MCF 10A (cell line): ENCODE measurements at places on chromosomes 6 and 20.

DNA sequence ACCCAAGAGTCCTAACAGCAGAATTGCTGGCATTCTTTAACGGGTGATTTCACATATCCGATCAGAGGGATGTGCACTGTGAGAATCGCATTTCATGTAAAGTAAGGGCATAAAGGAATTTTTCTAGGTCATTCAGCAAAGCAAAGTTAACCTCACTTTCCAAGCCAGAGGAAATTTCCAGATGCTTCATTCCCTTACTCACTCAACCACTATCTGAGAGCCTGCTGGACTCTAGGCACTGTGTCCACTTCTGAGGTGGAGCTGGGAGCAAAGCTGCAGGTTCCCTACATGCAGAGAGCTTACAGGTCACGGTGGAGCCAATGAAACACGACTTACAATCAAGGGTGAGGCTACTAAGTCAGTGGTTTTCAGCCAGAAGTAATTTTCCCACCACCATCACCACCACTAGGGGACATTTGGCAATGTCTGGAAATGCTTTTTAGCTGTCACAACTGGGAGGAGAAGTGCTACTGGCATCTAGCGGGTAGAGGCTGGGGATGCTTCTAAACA is 34.5 kb upstream of the TSHZ2 start:
- DNase-seq: no peak

GRCh38 chr20:4134861-4135379 is 119.6 kb upstream of the RNF24 start:
- DNase-seq: no peak

GRCh38 chr6:124066269-124066668 is 262.6 kb downstream of the NKAIN2 start:
- no peak for DNase-seq

GRCh38 chr6:157258878-157259277 is 64.4 kb downstream of the TMEM242 start:
- DNase-seq: no peak

DNA sequence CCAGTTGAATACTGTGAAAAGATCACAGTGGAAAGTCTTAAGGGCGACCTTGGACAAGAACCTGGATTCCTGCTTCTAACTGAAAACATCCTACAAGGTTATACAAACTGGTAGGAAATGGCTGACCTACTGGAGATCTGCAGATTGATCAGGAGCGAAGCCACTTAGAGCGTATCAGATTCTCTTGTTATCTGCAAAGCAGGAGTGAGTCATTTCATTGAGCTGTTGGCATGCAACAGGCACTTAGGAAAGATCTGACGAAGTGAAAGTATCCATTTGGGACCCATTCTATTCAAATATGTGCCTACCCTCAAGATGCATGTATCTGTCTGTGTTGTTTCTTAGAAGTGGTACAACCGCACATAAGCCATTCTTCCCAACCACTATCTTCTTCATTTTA is 131.2 kb upstream of the RIN2 start:
- peak; percentile 5 for DNase-seq

GRCh38 chr6:25279748-25280343 is 672 bp downstream of the CARMIL1 start:
- peak; percentile 43 for DNase-seq

GRCh38 chr20:7010527-7010926 is 243.0 kb downstream of the BMP2 start:
- peak; percentile 91 for DNase-seq

DNA sequence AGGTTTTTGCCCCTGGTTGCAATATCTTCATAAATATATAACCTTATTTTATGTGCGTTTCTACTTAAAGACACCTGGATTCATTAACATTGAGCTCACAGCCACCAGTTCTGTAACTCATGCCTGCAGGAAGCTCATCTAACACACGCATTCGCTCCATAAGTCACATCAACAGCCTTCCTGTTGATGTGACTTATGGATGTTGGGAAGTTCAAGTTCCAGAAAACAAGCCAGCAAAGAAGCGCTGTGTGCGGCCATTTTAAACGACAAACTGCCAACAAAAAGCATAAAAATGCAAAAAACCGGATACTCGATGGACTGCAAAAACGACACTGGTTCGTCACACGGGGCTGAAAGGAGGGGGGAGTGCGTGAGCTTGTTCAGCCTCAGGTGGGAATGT is 77.9 kb upstream of the NFATC2 start:
- DNase-seq: no peak

DNA sequence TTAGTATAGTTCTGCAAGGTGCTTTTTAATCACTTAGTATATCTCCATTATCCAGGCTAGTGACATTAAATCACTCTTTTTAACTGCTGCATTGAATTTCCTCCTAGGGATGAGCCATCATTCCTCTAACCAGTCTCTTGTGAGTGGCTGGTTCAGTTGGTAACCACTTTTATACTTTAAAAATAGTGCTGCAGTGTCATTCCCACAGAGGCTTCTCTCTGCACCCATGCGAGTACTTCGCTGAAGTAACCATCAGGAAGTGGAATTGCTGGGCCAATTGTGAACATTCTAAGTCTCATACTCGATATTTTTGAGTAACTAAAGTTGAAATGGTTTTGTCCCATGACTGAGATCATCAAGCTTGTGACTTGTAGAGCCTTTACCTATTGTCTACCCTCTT is 2.1 kb downstream of the BTN3A2 start:
- no peak for DNase-seq

- no peak for DNase-seq
Measured at GRCh38 chr6:40541556-40542174, 45.5 kb downstream of the LRFN2 start.

DNA sequence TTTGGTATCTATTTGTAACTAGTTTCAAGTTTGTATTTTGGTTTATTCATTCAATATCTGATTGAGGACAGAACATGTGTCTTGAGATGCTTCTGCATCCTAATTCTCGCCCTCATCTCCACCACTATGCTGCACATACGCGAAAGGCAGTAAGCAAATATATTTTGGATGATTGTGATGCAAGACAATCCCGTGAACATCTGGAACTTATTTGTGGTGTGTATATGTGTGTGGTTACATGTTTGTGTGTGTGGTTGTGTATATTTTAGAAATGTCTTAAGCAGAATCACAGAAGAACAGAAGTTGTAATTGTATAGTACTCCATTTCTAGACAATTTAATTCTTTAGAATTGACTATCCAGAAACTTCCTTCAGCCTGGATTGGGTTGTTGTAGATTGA is 35.1 kb upstream of the RNF144B start:
- DNase-seq: no peak

GRCh38 chr6:127023001-127023778 is 95.3 kb upstream of the RSPO3 start:
- DNase-seq: no peak

DNA sequence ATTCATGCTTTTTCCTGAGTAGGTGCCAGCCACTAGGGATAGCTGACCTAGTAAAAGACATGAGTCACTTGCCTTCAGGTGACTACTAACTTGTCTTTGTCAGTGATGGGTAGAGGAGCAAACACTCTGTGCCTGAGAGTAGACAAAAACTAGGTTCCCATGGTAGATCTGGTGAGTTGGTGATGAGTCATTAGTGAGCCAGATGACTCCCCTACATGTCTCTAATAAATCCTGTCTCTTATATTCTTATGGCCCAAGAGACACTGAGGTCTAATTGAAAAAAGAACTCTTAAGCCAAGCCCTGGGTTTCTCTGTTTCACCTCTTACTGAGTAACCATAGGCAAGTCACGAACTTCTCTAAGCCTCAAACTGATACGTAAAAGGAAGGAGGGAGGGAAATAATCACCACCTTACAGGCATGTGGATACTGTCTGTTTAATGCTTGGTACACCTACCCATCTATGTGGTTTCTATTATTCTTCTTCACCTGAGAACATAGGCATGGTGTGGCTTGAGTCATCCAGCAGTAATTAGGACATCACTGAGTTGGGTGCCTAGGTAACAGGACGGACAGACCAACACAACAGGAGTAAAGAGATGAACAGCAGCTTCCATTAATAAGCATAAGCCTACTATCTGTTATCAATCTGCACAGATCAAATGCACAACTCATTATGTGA is 20.3 kb downstream of the TTPAL start:
- DNase-seq: peak; percentile 95

GRCh38 chr6:37283671-37284151 is 25.8 kb upstream of the TMEM217 start:
- no peak for DNase-seq

GRCh38 chr6:112362812-112363570 is 15.9 kb downstream of the RFPL4B start:
- no peak for DNase-seq

DNA sequence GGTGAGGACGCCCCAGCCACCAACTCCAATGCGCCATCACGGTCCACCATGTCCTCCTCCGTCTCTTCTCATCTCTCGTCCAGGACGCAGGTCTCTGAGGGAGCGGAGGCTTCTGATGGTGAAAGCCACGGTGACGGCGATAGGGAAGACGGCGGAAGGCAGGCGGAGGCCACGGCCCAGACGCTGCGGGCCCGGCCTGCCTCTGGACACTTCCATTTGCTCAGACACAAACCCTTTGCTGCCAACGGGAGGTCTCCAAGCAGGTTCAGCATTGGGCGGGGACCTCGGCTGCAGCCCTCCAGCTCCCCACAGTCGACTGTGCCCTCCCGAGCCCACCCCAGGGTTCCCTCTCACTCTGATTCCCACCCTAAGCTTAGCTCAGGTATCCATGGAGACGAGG is 63.6 kb downstream of the FNDC1 start:
- DNase-seq: no peak

- no peak for DNase-seq
Measured at GRCh38 chr6:16205377-16206144, 32.8 kb upstream of the GMPR start.

GRCh38 chr20:25022680-25023079 is 30.1 kb upstream of the APMAP start:
- DNase-seq: peak; percentile 84

GRCh38 chr6:33848484-33848883 is 44.7 kb upstream of the MLN start:
- DNase-seq: no peak

DNA sequence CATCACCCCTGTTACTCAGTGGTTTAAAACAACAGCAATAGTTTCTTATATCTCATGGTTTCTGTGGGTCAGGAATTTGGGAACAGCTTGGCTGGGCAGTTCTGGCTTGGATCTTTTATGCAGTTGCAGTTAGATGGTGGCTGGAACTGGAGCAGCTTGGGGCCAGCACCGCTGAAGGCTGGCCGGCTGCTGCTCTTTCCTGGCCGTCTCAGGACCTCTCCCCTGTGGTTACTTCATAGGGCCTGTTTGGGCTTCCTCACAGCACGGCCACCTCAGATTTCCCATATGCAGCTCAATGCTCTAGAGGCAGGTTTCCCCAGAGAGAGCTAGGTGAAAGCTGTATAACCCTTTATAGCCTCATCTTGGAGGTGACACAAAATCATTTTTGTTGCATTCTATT is 15.6 kb downstream of the PKIG start:
- no peak for DNase-seq

GRCh38 chr6:105430685-105431084 is 27.8 kb upstream of the PREP start:
- no peak for DNase-seq

DNA sequence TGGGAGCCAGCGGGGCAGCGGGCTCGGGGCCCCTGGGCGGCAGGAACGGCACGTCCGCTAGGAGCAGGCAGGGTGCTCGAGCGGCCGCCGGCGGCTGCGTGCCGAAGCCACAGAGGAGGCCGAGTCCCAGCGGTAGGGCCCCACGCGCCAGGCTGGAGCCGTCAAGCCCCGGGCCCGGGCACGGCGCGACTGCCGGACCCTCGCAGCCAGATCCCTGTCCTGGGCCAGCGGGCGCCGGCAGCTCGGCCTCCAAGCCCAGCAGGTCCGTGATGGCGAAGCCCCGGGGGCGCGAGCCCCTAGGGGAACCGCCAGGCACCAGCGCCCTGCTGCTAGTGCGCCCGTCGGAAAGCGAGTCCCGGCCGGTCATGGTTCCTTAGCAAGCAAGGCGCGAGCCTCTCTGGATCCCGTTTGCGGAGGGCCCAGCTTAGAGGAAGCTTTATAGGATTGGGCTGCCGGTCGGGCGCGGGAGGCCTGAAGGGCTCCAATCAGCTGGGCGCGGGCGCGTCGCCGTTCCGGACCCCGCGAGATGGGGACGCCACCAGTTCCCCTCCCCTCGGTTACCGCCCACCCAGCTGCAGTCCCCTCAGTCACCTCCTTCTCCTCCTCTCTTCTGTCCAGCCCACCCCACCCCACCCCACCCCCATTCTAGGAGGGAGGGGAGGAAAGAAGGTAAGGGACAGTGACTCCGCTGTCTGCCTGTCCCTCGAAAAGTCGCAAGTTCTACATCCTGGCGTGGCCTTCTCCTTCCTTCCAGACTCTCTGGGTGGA is at the start of gene VSX1:
Gene VSX1 (minus strand): TSS at position 412 of the 768 bp plus-strand sequence. CDS start 45 bp downstream, at position 367.
- no peak for DNase-seq

- no peak for DNase-seq
Measured at GRCh38 chr6:3285049-3285639, 26.4 kb downstream of the PSMG4 start.

- no peak for DNase-seq
Measured at GRCh38 chr6:72647489-72647888, 25.6 kb downstream of the KCNQ5 start.

DNA sequence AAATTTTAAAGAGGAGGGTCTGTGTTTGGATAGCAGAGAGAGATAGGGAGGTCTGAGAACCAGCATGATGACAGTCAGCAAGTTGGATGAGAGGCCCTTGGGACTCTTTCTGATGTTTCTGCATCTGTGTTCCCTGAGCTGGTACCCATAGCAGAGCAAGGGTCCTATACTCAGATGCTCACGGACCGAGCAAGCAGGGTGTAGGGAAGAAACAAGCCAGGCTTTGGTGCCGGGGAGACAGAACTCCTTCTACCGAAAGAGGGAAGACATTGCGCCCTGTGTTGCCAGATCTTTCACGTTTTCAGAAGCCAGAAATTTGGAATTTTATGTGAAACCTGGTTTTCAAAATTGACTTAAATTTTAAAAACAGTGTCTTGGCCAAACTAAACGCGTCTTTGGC is 34.6 kb downstream of the NEDD9 start:
- no peak for DNase-seq

GRCh38 chr6:168658059-168658458 is 217.1 kb downstream of the SMOC2 start:
- DNase-seq: no peak

DNA sequence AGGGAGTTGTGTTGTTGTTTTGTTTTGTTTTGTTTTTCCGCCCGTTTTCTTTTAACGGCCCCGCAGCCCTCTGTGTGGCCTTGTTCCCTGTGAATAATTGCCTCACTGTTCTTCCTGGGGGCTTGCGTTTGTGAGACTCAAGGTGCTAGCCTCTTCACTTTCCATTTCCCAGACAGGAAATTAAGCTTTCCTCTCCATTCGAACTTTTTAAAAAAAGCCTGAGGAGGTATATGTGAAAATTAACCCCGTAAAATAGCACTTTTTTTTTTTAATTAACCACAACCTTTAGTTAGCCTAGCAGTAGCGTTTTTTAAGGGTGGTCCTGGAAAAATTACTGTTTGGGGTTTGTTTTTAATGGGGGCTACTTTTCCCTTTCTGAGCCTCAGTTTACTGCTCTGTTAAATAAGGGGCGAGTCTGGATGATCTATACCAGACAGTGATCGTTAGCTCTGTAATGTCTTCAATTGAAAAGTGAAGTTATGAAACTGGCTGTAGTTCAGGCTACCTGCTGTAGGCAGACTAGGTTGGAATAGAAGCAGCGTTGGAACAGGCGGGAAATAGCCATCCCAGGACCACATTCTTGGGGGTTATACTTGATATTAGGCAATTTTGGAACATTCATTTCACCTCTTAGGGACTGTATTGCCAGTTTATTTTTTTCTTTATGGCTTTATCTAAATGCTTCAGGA is 1.7 kb downstream of the STX16 start:
- peak; percentile 25 for DNase-seq
